ENCODE measurements at places on chromosomes 16 and 17.
A peak's percentile ranks its signal among the peaks of the same experiment; 100 is the strongest.

DNA sequence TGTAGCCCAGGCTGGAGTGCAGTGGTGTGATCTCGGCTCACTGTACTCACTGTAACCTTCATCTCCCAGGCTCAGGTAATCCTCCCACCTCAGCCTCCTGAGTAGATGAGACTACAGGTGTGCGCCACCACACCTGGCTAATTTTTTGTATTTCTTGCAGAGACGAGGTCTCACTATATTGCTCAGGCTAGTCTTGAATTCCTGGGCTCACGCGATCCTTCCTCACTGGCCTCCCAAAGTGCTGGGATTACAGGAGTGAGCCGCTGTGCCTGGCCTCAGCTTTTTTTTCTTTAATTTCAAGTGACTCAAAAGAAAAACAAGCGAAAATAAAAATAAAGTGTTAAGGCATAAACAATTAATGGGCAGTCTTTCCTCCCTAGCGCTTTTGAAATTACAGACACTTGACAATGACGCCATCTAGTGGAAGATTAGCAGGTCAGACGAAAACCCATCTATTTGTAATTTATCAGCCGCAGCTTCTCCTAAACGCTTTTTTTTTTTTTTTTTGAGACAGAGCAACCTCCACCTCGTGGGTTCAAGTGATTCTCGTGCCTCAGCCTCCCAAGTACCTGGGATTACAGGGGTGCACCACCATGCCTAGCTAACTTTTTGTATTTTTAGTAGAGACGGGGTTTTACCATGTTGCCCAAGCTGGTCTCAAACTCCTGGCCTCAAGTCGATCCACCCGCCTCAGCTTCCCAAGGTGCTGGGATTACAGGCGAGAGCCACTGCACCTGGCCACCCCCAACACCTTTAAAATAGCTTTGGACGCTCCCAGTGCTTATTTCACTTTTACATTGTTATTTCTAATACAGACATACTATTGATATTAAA lies 28.1 kb upstream of the PECAM1 start:
- DNase-seq = peak; percentile 57

- no peak for DNase-seq
These were observed 8.9 kb upstream of the MRTFB start for GRCh38 chr16:14062261-14062660.

DNA sequence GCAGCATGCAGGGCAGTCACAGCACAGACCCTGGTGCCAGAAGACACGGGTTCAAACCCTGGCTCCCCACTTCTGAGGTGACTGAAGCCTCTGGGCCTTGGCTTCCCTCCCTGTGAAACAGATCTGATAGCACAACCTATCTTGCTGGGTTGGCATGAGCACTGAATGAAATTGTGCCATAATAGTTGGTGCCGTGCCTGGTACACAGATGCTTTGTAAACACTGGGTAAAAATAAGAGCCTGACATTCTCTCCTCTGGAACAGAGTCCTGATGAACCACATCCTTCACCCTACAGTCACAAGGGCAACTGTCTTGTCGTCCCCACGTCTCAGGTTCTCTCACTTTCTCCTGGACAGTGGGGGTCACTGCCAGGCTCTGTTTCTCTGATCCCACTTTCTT lies 35.7 kb downstream of the NOS2 start:
- DNase-seq = no peak

- no peak for DNase-seq
These were observed 51.0 kb upstream of the PIRT start for GRCh38 chr17:10888858-10889257.

- DNase-seq = no peak
These were observed at the start of gene HSD17B2 for GRCh38 chr16:82034981-82035612. Gene HSD17B2 (plus strand): TSS chr16:82035253. CDS start chr16:82035425, 172 bp downstream.

DNA sequence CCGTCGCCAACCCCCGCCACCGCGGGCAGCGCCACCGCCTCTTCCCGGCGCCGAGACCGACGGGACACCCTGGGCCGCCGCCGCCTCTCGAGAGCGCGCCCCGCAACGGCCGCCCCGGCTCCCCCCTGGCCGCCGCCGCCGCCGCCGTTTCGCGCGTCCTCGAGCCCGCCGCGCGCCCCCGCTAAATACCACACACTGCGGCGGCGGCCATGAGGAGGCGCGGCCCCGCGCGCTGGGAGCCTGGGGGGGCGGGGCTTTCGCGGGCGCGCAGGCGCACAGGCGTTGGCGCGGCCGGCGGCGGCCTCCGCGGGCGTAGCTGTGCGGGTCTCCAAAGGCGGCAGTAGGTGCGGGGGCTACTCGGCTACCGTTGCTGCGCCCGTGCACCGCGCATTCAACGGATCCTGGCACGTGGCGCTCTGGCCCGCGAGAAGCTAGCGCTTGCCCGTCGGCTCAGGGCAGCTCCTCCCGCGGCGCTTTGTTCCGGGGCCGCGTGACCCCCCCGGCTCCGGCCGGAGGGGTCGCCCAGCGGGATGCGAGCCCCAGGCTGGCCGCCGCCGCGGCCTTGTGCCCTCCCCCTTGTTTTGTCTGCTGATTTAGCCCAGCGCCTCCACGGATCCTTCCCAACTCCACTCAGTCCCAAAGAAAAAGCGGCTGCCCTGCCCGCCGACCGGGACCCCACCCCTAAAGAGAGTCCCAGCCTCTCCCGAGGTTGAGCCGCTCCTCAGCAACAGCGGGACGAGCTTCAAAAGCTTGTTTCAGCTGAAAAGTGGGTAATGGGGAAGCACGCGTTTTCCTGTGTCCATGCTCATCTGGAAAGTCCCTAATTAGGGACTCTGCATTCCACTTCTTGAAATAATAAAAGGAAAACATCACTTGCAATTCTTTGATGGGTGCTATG lies at the start of gene SIAH1:
Gene SIAH1, minus strand, starts transcription at position 161 of the 898 bp plus-strand sequence. CDS start 22,985 bp downstream, outside the sequence.
- DNase-seq = no peak

DNA sequence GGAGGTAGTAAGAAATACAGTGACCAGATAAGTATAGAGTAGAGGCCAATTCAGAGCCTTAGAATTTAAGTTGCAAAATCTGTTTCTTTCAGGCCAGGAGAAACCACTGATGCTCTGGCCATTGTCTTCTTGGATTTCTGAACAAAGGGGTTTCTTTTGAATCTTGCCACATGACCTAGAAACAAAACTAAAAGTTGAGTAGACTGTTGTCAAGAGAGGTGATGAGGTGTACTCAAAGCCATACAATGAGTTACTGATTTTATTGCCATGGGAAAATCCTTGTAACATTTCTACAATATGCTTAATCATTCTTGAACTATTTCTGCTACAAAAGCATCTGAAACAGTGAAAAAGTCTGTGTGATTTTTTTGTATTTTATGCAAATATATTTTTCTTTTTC lies 881.3 kb downstream of the CDH11 start:
- DNase-seq = no peak

- no peak for DNase-seq
These were observed 49.2 kb downstream of the ZNRF1 start for GRCh38 chr16:75048054-75048453.

- no peak for DNase-seq
These were observed 25.9 kb upstream of the SMURF2 start for GRCh38 chr17:64687961-64688360.

GRCh38 chr16:81873843-81874752 lies 95.0 kb downstream of the PLCG2 start:
- no peak for DNase-seq

DNA sequence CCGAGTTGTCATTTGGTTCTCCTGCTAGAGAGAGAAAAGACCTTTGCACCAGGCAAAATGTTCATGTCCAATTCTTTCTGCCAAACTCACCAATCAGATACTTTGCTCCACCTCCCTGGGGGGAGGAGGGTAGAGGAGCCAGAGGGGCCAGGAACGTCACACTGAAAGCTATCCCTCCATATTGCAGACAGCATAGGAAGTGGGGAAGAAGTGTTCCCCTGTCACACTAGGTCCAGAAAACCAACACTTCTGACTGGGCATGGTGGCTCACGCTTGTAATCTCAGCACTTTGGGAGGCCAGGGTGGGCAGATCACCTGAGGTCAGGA lies 9.5 kb downstream of the HSD17B2 start:
- no peak for DNase-seq

DNA sequence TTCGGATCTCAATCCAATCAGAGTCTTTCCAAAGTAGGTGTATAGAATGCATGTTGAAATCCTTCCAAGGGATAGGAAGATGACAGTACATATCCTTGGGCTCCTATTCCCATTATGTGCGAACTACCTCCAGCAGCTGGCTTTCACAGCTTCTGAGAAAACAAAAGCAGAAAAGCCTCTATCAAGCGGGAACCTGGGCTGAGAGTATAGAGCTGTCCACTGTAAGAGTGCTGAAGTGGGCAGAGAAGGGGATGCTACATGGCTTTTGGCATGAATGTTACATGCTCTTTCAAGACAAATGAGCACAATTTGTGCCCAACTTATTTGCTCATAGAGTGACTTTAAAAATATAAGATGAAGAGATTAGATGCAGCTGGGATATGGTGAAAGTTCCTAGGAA lies 993.5 kb downstream of the CDH8 start:
- DNase-seq = no peak

- no peak for DNase-seq
These were observed 42.4 kb downstream of the PPL start for GRCh38 chr16:4894276-4895150.

DNA sequence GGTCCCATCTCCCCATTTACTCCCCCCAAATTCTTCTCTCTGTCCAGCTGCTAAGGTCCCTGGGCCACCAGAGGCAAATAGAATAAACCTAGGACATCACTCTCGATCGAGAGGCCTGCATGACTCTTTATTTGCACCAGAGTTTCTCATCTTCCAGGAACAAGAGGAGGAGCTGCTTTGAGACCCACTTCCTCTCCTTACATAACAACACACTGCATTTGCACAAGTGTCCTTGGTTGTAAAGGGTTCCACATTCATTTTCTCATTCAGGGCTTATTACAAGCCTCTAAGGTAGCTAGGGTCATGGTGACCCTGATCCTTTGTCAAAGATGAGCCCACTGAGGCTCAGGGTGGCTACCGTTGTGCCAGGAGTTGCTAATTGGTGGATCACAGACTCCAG lies 38.1 kb upstream of the RHOT1 start:
- DNase-seq = no peak

DNA sequence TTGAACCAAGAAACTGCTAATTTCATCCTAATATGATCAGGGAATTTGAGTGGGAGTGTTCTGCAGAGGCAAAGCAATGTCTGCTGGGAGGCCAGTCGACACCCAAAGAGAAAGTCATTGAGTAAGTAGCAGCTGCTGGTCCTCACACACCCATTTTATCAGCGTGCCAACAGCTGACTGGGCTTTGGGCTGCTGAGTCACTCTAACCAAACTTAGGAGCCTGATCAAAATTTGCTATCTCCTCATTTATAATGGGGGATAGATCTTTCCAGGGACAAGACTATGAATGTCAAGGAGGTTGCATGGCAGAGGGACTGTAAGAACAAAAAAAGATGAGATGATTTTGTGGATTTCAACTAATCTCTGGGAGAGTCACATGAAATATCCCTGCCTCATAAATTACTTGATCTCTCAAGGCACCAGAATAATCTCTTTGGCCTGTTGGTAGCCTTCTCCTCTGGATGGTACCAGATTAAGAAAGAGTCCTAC lies 32.9 kb downstream of the CPSF4L start:
- no peak for DNase-seq

DNA sequence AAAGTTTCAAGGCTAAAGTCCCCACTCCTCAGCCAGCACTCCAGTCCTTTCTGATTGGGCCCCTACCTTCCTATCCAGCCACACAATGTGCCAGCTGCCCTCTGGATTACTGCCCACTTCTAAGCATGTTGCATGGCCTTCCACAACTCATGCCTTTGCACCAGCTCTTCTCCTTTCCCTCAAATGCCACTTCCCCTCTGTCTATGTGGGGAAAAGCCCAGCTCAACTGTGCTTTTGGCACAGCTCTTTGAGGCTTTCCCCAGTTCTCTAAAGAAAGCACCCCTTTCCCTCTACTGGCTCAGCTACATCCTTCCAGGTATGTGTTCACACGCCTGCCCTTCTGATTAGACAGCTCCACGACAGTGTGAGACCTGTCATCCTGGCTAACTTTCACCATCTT lies 18.5 kb downstream of the GTF3C1 start:
- no peak for DNase-seq

- DNase-seq = no peak
These were observed 11.4 kb downstream of the LIMD2 start for GRCh38 chr17:63688396-63689020.

DNA sequence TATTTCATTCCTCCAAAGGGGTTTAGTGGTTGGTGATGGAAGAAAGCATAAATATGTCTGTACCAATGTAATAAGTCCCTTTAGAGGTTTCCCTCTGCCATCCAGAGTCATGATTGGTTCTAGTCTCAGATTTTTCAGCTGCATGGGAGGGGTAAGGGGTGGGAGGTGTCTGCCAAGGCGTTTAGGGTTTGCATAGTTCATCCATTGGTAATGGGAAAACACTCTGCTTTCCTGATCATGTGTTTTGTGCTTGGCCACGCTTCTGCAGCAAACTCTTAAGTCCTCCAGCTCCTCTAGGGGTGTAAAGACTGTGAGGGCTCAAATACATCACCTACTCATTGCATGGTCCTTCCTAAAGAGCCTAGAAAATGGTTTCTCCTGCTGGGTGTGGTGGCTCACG lies 29.8 kb downstream of the LIG3 start:
- no peak for DNase-seq

DNA sequence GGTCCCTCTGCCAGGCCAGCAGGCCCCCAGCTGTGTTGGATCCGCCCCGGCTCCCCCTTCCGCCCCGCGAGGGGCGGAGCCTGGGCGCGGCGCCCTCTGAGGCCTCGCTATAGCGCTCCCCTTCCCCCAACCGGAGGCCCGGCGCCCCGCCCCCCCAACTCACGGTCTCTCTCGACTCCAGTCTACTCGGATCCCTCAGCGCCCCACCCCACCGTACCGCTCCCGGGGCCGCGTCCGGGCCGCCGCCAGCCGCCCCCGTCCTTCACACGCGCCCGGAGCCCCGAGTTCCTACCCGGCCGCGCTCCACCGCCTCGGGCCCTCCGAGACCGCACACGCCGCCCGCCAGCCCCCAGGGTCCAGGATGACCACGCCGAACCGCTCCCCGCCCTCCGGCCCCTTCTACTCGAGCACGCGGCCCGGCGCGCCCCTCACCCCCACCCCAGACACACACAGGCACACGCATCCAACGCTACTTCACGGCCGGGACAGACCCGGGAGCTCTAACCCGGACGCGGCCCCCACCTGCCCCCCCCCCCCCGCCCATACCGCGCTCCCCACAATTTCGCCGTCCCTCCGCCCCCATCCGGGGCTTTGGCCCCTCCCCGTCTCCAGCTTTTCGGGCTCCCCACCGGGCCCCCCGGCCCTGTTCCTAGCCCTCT lies 1.4 kb downstream of the PHF23 start:
- no peak for DNase-seq

DNA sequence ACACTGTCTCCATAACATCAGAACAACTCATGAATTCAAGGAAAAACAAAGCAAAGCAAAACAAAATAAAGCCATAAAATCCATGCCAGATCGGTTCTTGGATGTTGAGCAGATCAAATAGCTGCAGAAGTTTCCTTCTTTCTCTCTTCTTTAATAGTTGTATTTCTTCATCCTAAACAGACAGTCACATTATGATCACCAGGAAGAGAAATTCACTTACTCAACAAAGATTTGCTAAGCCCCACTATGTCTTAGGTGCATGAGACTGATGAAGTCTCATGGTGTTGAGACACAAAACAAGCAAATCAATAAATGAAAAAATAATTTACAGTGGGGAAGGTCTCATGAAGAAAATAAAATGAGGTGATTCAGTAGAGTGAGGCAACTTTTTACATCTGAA lies 72.8 kb downstream of the WIPI1 start:
- DNase-seq = no peak

- no peak for DNase-seq
These were observed 22.3 kb downstream of the TUBD1 start for GRCh38 chr17:59870482-59870881.

- DNase-seq = no peak
These were observed 40.6 kb downstream of the GRIN2A start for GRCh38 chr16:10141671-10142070.

All from NCI-H1417 treated with DMSO at 0.1 percent for 48 hours (cell line).